ENCODE measurements at places on chromosomes 2 and 18. TPM values are rescaled to one million over a fixed set of nuclear protein-coding genes. Genes with fewer than 3 reads are reported as not detected.

GRCh38 chr2:14978845-14979244 lies 346.3 kb downstream of the LRATD1 start:
- no peak overlapping the region for H3K4me3 ChIP-seq
- no peaks in the 10 kb centered on the region for H3K36me3 ChIP-seq
- no peak for DNase-seq
- no peaks in the 10 kb centered on the region for H3K27me3 ChIP-seq
- no peak overlapping the region for H3K27ac ChIP-seq

- H3K27ac ChIP-seq: no peak overlapping the region
- no peaks in the 10 kb centered on the region for H3K36me3 ChIP-seq
- H3K27me3 ChIP-seq: no peaks in the 10 kb centered on the region
- DNase-seq: no peak
- H3K4me1 ChIP-seq: no peaks in the 10 kb centered on the region
Measured at GRCh38 chr18:57276829-57277228, 75.5 kb upstream of the ST8SIA3 start.

GRCh38 chr2:21001988-21002813 lies 41.7 kb downstream of the APOB start:
- no peaks in the 10 kb centered on the region for H3K4me1 ChIP-seq
- no peaks in the 10 kb centered on the region for H3K27me3 ChIP-seq
- H3K27ac ChIP-seq: no peak overlapping the region

DNA sequence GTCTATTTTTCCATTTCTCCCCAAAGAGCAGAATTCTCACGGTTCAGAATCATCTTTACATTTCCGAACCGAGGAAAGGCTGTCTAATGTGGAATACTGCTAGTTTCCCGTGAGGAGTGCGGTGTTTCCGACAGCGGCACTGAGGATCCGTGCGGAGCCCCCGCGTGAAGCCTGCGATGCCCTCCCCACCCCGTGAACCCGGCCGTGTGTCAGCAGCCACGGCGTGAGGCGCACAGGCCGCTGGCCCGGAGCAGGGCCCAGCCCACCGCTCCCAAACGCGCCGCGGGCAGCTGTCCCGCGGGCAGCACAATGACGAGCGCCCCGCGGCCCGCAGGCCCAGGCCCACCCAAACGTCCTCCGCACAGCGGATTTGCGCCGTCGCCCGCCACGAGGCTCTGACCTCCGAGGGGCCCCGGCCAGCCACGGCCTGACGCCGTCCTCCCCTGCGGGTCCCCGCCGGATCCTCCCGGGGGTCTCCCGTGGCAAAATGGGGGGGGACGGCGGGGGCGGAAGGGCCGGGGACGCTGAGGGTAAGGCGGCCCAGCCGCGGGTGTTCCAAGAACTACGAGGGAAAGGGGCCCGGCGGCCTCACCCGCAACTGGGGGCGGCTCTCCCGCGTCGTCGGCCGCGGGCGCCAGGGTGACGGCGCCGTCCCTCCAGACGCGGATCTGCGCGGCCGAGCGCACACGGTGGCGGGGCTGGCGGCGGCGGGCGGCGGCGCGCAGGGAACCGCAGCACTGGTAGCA lies 796 bp downstream of the SPIRE1 start:
- peaks cover 9% of the 10 kb centered on the region for H3K4me1 ChIP-seq
- peak; percentile 33 for DNase-seq
- peak overlapping the region; percentile 42 for H3K4me3 ChIP-seq

- no peaks in the 10 kb centered on the region for H3K27me3 ChIP-seq
- no peaks in the 10 kb centered on the region for H3K4me1 ChIP-seq
- no peaks in the 10 kb centered on the region for H3K36me3 ChIP-seq
- DNase-seq: no peak
- H3K27ac ChIP-seq: no peak overlapping the region
Measured at GRCh38 chr2:127169066-127169660, 50.9 kb downstream of the CYP27C1 start.

M1AP gene
- not detected for total RNA-seq

SLC5A7 gene
- total RNA-seq: not detected

PLA2R1 gene
- total RNA-seq: not detected
